Astrocyte of the spinal cord (primary cell): ENCODE measurements at places on chromosomes 11 and 22.

DNA sequence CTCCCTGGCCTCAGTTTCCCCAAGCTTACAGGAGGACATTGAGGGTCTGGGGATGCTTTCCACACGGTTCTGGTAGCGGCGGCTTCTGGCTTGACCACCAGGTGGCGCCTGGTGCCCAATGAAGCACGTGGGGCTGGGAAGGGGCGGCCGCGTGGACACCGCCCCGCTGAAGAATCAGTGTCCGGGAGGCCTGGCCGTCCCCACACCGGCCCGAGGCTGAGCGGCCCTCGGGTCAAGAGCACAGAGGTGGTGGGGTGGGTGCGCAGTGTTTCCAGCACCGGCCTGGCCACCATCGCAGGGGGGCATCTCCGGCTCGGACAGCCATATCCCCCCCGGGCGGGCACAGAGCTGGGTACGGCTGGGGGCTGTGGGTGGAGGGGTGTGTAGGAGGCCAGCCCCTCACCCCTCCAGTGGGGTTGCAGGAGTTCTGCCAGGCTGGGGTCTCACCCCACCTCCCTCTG lies 27.8 kb upstream of the PPARA start:
- DNase-seq = no peak

- DNase-seq = no peak
Measured at GRCh38 chr22:33105501-33105911, 47.3 kb upstream of the SYN3 start.

- DNase-seq = no peak
Measured at GRCh38 chr11:120516461-120517389, 5.2 kb downstream of the GRIK4 start.

- peak; percentile 3 for DNase-seq
Measured at GRCh38 chr11:58739725-58740430, 8.1 kb upstream of the GLYAT start.

GRCh38 chr11:64387916-64388315 lies 29.0 kb downstream of the RPS6KA4 start:
- DNase-seq = no peak

GRCh38 chr11:36023922-36024321 lies 80.1 kb downstream of the LDLRAD3 start:
- peak; percentile 44 for DNase-seq

GRCh38 chr11:27886857-27887256 lies 186.6 kb upstream of the BDNF start:
- no peak for DNase-seq

DNA sequence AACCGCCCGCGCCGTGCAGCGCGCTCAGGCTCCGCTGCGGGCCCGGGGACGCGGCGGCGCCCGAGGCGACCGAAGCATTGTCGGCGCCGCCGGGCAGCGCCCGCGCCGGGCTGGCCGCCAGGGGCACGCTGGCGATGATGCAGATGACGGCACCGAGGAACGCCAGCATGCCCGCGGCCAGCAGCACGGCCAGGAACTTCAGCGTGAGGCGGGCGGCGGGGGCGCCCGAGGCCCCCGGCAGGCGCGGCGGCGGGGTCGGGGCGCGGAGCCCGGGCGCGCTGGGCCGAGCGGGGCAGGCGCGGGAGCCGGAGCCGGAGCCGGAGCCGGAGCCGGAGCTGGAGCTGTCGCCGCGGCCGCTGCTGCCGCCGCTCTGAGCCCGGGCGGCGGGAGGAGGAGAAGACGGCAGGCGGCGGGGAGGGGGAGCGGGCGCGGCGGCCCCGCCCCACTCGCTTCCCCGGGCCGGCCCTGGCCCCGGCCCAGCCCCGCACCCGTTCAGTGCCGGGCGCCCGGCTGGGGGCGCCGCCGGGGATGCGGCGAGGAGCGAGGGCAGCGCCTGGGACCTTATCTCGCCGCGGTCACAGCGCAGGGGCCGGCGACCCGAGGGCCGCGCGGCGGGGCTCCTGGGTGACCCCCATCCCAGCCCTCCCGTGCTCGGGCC lies at the start of gene NPTXR:
Gene NPTXR, minus strand, starts transcription at position 372 of the 658 bp plus-strand sequence.
- DNase-seq = no peak

DNA sequence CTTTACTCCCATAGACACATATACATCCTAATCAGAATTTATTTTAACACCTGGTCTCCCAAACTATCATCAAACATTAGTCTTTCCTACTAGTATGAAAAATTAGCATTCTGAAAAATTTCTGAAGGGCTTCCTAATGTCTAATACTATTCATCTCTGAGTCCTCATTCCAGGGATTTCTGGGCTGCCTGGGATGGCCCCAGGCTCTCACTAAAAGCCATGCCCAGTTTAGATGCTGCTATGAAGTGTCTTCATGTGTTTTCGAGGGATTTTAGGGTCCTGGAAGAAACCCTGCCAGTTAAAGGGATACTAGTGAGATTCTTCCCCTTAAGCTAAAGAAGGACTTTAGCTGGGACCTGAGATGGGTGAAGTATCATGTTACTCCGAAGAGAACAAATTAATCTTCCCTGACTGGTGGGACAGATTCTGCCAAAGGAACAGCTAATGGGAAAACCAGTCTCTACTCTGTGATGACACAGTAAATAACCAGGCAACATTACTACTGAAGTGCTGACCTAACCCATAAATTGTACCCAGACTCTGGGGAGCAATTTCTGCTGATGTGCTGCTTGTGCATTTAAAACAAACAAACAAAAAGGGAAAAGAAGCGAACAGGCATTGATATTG lies 342.6 kb downstream of the SOX6 start:
- DNase-seq = peak; percentile 20
